Activated CD8-positive, alpha-beta memory T cell treated with anti-CD3 and anti-CD28 coated beads for 1 hour (primary cell): ENCODE measurements at places on chromosomes 12 and 14.

DNA sequence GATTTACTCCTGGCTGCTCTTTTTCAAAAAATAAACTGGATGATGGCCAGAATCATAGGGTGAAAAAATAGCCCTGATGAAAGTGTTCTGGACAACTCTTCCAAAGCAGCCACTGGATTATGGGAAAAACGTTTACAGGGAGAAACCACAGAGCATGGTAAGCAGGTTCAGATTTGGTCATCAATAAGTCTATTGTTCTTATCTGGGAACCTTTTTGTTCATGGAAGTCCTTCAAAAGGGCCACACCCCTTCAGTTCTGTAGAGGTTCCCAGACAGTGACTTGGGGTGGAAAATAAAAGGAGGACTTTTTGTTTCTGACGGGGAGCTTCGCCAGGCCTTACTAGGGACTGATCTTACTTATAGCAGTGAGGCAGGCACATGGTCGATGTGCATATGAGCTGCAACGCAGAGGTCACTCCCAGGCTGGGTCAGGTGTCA is 117.4 kb upstream of the SLC38A2 start:
- DNase-seq, result no peak

GRCh38 chr14:47949006-47949405 is 273.6 kb upstream of the MDGA2 start:
- no peak for DNase-seq

DNA sequence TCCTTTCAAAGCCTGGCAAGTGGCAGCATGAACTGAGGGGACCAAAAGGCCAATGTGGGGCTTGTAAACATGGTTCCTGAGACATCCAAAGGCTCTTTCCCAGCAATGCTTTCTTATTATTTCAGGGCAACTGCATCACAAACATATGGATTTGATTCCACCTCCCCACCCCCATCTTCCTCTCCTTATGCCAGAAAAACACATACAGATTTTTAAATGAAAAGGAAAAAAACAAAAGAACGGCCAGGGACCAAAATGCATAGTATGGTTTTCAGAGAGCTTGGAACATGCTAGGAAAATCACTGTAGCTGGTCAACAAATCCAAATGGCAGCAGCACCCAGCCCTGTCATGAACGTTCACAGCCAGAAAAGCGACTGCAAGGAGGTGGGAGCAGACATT is 167.6 kb downstream of the ANO2 start:
- no peak for DNase-seq

DNA sequence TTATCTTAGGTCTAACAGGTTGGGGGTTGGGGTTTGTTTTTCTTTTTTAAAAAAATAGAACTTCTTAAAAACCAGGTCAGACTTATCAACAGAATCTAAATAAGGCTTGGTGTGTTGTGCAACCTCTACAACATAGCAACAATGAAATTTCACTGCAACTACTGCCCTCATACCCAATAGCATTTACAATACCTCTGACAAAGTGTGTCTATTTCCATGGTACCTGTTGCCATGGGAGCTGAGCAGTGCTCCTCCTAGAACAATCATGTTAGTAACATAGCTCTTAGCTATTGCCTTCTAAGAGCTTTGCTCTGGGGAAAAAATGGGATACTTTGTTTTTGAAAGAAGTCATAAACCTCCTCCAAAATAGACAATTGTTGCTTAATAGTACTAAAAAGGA is 103.3 kb upstream of the CCDC175 start:
- DNase-seq, result no peak

DNA sequence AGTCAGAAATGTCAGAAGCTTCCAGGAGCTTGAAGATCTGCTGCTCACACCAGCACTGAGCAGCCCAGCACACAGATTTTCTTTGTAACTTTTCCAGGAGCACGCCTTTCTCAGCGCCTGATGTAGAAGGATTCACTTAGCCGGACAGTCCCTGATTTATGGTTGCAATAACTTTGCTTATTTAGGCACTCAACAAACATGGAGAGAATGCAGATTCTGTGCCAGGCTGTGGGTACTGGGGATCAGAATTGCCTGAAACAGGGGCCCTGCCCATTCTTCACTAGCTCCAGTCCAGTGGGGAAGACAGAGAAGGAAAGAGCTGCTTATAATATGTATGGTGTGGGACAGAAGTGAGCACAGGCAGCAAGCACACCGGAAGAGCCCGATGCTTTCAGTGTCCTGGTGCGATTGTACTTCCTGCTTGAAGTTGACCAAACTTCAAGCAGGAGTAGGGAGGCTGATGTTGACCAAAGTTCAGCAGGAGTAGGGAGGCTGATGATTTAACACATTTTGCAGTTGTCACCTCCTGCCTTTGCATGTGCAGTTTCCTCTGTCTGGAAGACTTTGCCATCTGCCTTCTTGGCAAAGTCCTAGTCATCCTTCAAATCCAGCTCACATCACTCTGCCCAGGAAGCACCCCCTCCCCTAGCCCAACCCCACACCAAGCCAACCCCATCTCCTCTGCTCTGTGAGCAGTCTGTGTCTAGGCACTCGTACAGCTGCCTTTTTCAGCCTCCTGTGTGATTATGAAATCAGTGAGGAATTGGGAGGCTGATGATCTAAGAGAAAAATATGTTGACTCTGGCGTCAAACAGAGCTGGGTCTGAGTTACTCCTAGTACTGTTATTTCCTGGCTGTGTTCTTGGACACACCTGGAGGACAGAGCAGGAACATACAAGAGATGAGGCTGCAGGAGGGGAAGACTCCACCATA is 12.0 kb upstream of the PRIMA1 start:
- DNase-seq, result no peak

DNA sequence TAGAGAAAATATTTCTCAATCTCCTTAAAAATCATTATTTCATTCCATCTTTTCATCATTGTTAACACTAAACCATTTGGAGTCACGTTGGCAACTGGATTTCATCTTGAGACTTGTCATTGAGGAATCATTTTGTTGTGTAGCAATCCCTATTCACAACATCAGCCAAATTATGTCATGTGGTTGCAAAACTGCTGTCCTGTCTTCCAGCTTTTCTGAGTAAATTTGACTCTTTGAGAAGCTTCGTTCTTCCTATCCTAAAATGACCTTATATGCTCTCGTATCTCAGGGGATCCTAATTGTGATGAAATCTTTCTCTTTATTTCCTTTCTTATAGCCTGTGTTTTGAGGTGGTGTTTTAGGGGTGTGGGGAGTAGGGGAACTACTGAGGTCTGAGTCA is 30.6 kb upstream of the KICS2 start:
- DNase-seq, result no peak

- no peak for DNase-seq
Measured at GRCh38 chr12:25584596-25584995, 31.5 kb upstream of the LMNTD1 start.

GRCh38 chr14:32693114-32693513 is 245.6 kb upstream of the NPAS3 start:
- no peak for DNase-seq

DNA sequence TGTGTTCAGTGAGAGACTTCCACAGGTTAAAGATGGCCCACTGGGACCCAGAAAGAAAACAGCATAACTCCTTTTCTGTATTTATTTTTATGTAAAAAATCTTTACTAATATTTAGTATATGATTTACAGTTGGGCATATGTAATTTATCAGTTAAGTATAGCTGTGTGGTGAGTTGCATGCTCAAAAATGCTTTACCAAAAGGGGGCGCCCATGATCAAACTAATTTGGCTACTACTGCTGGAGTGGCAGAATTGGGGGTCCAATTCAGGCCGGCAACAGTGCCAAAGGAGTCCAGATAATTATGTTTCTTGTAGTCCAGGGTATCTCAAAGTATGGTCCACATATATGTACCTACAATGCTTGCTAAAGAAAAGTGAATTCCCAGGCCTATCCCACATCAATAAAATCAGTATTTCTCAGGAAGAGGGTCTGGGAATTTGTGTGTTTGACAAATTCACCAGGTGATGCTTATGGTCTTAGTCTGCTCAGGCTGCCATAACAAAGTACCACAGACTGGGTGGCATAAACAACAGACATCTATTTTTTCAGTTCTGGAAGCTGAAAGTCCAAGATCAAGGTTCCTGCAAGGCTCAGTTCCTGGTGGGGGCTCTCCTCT is 152.0 kb downstream of the KTN1 start:
- DNase-seq, result peak; percentile 23

DNA sequence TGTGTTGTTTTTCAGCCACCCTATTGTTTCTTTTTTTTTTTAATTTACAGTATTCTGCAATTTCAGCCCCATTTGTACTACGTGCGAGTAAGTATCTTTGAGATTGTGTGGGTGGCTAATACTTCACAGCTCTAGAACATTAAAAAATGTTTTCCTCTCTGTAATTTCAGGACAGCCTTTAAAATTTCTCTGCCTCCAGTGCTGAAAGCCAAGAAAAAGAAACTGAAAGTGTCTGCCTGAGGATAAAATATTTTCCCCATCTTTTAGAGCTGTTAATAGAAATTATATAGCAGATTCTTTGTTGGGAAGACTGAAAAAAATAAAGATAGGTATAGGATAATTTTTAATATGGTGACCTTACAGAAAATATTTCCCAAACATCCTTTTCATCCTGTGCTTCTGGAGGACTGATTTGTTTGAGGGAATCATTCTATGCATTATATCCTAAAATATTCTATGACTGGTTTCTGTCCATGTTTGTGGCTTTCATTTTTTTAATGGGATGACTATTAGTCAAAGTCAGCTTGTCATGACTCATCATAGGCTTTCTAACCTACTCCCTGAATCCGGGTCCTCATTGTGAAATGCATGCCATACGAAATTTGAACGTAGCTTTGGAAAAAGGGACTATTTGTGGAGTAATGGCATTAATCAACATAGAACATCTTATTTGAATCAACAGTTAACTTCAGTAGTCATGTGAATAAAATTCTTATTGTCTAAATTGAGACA is 10.8 kb upstream of the TCTN2 start:
- DNase-seq, result no peak

DNA sequence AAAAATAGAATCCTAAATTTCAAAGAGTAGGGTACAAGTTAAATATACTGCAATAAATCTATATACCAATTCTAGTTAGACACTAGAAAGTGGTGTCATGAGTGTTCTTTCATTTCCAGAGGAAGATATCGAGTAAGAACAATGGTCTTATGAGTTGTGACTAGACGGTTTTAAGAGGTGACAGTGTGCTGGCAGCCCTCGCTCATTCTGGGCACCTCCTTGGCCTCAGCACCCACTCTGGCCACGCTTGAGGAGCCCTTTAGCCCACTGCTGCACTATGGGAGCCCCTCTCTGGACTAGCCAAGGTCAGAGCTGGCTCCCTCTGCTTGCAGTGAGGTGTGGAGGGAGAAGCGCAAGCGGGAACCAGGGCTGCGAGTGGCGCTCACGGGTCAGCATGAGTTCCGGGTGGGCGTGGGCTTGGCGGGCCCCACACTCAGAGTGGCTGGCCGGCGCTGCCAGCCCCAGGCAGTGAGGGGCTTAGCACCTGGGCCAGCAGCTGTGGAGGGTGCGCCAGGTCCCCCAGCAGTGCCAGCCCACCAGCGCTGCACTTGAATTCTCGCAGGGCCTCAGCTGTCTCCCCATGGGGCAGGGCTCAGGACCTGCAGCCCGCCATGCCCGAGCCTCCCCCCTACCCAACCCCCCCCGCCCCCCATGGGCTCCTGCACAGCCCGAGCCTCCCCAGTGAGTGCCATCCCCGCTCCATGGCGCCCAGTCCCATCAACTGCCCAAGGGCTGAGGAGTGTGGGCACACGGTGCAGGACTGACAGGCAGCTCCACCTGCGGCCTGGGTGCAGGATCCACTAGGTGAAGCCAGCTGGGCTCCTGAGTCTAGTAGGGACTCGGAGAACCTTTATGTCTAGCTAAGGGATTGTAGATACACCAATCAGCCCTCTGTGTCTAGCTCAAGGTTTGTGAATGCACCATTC is 18.7 kb downstream of the PRKD1 start:
- no peak for DNase-seq

DNA sequence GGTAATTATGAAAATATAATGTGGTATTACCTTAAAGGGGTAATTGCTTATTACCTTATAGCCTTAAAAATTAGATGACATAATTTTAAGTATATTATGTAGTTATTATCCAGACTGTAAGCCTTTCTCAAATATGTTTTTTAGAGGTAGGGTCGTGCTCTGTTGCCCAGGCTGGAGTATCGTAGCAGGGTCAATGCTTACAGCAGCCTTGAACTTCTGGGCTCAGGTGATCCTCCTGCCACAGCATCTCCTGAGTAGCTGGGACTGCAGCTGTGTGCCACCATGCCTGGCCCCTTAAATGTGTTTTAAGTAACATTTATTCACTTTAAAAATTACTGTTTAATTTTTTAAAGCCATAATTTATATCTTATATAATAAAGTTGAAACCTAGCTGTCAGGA is 10.4 kb downstream of the PRPF39 start:
- DNase-seq, result no peak

- no peak for DNase-seq
Measured at GRCh38 chr12:39931857-39932256, 174.0 kb downstream of the SLC2A13 start.

DNA sequence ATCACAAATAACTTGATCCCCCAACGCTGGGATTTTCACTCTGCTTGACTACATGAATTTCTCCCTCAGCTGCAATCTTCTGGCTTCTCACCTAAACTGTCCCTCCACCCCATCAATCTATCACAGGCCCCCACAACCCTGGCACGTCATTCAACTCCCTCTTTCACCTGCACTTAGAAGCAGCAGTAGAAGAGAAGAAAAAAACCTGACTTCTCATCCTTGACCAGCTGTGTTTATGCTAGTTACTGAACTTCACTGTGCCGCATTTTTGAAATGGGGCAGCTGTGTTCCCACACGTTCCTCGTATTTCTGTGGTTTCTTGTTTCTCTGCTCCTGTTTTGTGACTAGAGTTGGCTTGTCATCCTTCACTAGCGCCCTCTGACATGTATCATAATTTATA is 35.0 kb downstream of the ITPR2 start:
- no peak for DNase-seq

DNA sequence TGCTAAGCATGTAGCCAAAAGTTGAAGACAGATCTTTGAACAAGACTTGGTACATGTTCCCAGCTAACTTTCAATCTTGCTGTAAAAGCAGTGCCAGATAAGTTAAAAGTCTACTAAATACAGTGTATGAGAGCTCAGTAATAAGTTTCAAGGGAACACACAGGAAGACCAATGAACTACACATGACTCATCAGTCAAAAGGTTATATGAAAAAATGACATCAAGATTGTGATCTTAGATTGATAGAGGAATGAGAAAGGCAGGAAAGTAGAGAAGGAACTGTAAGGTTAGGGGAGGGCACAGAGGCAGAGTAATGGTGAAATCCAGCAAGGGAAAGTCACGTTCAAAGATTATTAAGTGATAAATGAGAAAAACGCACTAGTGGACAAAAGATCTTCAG is 249.9 kb upstream of the FLRT2 start:
- DNase-seq, result no peak

DNA sequence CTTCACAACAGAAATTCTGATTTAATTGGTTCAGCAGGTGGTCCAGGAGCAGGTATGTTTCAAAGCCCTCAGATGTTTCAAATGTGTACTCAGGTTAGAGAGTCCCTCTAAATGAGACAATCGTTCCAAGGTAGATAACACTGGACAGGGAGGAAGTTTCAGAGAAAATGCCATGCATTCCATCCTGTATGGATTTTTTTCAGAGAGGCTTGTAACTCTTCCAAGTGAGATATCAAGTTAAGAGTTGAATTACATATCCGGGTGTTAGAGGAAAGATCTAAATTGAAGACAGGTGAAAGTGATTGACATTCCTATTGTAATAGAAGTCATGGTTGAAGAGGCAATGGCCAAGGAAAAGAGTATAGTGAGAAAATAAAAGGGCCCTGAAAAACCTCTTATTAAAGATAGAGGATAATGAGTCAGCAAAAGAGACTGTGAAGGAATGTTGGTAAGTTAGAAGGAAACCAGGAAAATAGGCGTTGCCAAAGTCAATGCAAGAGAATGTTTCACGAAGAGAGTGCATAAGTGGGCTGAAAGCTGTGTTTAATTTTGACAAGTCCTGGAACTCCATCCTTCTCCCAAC is 105.8 kb downstream of the BMP4 start:
- DNase-seq, result no peak

GRCh38 chr12:113812411-113813228 is 153.5 kb downstream of the RBM19 start:
- DNase-seq, result no peak
